ENCODE measurements at places on chromosomes 11 and 22.

DNA sequence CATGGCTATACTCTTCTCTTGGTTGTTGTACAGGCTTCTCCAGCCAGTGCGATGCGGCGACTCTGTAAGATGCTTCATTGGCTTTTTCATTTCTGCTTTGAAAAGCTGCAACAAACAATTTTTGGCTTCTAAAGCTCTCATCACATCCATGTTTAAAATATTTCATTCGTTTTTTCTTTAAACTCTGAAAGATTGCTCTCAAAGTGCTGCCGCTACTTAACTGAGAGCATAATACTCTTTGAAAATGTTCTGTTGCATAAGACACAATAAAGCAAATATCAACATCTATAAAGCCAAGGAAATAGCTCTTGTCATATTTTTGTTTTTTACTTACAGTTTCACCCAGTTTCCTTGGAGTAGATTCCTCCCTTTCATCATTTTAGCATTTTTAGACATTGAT lies 468.3 kb downstream of the TBC1D22A start:
- DNase-seq: no peak

- no peak for DNase-seq
Observed at GRCh38 chr22:39940757-39941305, 19.4 kb upstream of the TMA7B start.

- no peak for DNase-seq
Observed at GRCh38 chr11:40268551-40268950, 1190.9 kb downstream of the LRRC4C start.

DNA sequence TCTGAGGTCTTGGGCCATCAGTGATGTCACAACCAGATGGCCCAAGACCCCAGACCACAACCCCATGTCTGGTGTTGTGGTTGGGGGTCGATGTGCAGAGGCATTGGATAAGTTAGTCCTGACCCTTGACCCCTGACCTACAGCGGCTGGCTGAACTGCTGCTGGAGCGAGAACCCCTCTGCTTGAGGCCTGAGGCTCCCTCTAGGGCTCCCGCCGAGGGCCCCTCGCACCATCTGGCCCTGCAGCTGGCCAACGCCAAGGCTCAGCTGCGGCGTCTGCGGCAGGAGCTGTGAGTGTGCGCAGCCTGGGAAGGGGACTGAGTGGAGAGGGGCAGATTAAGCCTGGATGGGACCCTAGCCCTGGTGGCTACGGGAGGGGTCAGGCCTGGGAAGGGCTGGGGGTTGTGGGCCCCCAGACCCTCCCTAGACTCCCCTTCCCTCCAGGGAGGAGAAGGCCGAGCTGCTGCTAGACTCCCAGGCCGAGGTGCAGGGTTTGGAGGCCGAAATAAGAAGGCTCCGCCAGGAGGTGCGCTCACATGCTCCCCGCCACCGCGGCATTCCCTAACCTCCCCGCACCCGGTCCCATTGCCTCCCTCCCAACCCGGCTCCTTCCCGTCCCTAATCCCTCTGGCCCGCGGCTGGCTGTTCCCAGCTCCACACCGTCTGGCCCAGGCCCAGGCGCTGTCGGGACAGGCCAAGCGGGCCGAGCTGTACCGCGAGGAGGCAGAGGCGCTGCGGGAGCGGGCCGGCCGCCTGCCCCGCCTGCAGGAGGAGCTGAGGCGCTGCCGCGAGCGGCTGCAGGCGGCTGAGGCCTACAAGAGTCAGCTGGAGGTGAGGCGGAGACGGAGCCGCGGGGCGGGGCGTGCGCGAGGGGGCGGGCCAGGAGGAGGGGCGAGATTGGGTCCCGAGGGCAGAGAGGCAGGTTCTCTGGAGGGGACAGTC lies 2.1 kb downstream of the CCDC88B start:
- DNase-seq: no peak

DNA sequence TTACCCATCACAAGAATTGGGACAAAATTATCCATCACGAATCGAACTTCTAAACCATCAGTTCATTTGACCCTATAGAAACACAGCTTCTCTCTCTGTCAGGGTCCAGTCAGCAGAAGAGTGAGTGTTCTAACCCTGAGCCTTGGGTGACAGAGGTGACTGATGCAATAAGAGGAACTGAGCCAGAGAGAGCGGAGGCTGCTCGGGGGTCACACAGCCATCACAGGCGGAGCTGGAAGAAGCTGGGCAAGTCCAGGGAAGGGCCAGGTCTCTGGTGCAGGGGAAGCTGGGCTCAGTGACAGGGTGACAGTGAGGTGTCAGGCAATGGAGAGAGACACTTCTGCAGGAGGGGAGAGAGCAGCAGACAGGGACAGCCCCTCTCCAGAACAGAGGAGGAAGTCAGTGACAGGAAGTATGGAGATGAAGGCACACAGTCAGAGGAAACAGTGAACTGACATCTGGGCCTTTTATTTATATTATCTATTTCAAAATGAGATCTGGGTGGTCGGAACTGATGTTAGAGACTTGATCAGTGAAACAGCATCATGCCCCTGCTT lies 184.0 kb upstream of the TBCEL start:
- DNase-seq: no peak

DNA sequence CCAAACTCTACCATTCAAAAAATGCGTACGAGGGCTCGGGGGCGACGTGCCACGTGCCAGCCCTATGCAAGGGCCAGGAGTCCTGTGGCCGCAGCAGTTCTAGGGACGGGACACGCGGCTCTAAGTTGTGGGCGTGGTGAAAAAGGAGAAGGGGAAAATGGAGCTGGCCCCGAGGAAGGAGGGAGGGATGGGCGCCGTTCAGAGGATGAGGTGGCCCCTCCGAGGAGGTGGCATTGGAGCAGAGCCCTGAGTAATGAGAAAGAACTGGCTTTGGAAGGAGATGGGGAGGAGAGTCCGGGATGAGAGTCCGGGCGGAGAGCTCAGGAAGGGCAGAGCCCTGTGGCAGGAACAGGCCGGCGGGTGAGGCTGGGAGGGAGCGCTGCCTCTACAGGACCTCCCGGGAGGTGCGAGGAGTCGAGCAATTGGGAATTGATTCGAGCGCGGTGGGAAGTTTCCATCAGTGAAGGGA lies 21.0 kb downstream of the OTUB1 start:
- no peak for DNase-seq

- DNase-seq: no peak
Observed at GRCh38 chr11:133942577-133942976, 14.2 kb downstream of the IGSF9B start.

DNA sequence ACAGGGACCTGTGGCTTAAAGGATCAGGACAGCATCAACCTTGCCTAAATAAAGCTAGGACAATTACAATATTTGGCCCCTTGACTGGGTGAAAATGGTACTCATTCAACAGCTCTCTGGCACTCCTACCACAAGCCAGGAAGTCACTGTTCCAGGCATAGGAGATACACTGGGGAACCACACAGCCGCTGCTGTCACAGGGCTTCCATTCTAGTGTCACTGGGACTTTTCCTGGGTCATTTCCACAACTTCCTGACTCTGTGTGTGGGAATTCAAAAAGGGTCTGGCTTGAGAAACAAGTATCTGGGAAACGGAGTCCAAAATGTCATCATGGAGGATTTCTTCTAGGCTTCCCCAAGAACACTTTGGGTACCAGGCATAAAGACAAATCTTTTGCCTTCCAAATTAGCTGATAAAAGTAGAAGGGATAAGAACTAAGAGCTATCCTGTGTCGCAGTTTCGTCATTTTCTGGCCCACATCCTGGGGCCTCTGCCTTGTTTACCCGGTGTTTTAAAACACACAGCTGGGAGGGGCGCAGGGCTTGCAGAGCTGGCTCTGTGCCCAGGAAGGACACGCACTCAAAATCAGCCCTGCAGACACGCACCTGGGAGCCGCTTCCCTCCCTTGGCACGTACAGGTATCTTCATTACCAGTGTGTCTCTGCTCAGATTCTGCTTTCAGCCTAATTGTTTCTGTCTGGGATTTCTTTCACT lies 38.0 kb downstream of the TMEM45B start:
- DNase-seq: peak; percentile 81

DNA sequence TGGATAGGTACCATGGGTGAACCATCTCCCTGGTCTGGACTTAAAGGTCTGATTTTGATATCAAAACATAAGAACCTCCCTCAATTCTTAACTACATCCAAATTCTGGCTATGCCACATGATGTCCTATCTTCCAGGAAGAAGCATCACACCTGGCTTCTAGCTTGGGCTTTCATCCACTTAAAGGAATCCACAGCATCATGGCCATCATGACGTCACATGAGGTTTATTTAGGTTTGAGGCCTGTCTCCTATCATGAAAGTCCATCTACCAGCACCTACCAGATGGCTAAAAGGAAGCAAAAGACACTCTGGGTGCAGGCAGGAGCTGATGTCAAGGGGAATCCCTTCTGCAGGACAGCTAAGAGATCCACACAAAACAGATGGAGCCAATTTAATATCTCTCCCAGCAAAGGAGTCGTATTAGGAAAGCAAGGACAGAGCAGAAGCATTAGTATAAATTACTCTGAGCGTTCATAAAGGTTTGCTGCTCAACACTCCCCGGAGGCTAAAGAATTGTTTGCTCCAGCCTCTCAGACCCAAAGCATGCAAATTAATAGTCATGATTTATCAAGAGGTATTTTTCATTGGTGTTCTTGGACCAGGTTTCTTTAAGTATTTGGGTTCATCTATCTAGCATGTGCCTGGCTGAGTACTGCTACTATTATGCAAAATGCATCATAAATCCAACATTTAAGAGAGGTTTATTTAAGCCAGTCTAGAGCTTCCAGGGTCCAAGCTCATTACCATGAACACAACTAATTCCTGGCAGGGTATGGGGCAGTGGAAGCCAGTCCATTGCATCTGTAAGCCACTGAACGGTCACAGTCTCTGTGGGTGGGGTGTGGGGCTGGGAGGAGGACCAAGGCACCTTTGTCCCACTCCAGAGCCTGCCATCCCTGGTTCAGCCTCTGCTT lies 47.2 kb downstream of the GALNT18 start:
- DNase-seq: no peak

Measured in dermis microvascular lymphatic vessel endothelial cell (primary cell).